ENCODE measurements at places on chromosomes 7 and 10.

DNA sequence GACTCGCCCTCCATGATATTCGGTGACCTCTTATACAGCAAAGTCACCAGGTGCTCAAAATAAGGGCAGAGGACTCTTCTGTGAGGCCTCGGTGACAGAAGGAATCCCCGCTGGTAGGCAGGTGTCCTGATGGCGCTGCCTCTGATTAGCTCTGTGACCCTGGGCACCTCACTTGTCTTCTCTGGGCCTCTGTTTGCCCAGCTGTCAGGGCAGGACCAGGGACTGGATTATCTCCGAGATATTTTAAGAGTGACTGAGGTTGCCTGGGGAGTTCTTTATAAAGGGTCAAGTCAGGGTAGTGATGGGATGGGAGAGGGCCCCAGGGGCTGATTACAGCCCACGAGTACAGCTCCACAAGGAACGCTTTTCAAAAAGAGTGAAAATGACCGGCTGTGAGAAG is 70.9 kb upstream of the SAMD8 start:
- DNase-seq = no peak

DNA sequence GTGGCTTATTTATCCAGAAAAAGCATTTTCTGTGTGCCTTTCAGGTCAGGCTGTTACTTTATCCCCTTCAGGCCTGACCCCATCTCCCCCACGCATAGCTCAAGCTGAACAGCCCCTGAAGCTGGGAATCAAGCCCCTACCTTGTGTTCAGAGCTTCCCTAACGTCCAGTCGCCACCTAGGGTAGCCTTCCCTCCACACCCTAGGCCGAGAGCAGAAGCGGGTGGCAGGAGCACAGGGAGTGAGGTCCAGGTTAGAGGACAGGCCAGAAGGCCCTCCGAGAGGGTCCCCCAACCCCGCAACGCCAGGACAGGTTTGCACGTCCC is 479 bp upstream of the SEMA4G start:
- no peak for DNase-seq

DNA sequence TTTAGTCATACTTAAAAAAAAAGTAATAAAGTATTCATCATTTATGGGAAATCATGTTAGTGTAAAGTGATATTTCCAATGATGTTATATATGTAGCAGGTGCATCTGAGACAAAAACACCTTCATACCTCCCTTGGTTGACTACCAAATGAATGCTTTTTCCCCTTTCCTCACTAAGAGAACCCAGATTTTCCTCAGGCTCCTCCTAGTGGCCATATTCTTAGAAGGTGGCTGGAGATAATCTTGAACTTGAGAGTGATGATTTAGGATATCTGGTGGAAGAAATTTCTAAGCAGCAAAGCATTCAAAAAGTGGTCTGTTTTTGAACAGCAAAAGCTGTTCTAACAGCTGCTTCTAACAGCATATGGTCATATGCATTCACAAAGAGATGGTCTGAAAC is 16.8 kb upstream of the DNAH11 start:
- no peak for DNase-seq

DNA sequence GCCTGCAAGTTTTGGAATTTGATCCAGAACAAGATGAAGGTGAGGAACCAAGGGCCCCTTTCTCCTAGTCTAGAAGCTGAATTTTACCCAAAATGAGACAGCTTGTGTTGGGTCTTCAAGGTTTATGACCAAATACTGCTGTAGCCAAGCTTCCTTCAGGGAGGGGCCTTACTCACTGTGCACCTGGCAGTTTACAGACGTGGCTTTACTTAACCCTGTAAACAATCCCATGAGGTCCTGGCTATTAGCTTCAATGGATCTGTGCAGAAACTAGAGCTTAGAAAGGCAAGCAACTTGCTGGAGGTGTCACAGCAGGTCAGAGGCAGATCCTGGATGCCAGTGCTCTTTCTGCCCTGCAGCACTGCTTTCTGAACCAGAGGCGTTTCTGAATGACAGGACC is 46.7 kb downstream of the PDLIM1 start:
- no peak for DNase-seq

DNA sequence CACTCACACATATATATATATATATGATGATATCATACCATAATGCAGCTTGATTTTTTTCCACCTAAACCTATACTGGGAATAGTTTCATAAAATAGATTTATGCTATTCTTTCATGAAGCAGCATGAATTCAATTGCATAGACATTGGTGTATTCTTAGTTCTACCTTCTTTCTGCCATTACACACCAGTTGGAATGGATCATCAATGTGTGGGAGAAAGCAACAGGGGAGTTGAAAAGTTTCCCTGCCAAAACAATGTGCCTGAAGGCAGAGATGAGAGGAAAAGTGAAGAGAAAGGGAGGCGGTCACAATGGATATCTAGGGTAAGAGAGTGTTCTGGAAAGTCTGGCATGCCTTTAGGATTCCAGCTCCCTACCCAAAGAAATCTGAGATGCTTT is 25.2 kb upstream of the ACSL5 start:
- no peak for DNase-seq

GRCh38 chr7:17524746-17525145 is 226.3 kb downstream of the AHR start:
- DNase-seq = peak; percentile 36
